Germinal center (tissue), 1 donor: ENCODE measurements at places on chromosomes 12 and 14.

DNA sequence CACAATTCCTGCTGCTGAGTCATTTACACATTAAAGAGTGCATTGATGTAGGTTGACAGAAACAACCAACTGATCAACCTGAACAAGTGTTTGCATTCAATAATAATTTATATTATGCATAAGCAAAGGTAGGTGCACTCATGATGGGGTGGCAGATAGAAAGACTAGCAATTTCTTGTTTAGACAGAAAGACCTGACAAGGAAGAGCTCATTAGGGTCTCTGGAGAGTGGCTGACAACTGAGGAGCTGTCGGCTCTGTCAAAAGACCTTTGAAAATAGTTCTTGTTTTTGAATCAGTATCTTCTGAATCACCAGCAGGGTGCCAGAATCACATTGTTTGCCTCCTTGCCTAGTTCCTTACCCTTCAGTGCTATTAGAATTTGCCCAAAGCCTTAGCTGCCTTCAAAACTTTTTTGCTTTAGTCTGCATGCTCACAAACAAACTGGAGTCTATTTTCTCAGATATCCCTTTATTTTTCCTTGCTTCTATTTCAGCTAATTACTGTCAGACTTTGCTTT lies 234.7 kb downstream of the BTG1 start:
- no peak for DNase-seq

- DNase-seq: no peak
These were observed 208.3 kb downstream of the EXOC5 start for GRCh38 chr14:57060276-57060955.

DNA sequence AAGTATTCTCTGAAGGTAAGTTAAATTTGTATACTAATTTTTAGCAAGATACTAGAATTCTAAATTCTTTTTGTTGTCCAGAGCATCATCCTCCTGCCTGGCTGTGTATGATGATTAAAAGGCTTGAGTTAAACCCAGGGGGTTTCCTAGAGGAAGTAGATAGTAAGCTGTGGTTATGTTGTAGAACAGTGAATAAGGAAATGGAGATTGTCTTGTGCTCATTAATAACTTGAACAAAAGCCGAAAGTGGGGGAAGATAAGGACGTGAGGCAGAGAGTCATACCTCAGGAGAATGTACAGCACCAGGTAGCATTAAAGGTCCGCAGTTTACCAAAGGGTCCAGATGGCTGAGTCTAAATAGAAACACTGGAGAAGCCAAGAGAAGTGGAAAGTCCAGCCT lies 42.0 kb downstream of the CKB start:
- peak; percentile 11 for DNase-seq

- DNase-seq: no peak
These were observed 10.6 kb downstream of the BMP4 start for GRCh38 chr14:53946071-53946403.

DNA sequence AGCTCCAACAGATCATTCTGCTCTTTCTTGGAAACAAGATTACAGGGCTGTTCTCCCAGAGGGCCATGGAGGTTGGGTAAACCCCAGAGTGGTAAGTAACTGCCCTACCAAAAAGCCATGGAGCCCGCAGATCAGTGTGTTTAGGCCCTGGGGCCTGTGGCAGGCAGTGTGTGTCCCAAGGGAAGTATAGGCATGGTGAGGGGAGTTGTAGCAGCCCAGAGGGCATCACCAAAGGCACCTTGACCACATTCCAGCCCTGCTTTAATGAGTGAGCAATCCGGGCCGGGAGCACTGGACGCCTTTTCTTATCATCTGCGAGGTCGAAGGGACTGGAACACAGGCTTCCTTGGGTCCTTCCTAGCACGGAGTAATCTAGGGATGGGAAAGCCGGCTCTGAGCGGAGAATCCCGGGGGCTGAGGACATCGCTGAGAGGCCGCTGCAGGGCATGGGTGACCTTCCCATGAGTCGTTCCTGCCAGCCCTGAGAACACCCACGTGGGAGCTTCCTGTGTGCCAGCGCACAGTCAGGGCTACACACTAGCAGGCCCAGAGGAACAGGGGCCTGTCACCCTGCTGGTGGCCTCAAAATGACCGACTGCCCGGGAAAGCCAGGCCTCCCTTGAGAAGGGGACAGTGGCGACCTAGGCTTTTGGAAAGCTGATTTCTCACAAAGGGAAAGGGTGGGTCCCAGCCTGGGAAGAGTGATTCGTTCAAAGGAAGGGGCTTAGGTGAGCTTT lies 91.3 kb downstream of the NINJ2 start:
- DNase-seq: no peak

- DNase-seq: no peak
These were observed 256.7 kb downstream of the C12orf75 start for GRCh38 chr12:105587237-105587636.

DNA sequence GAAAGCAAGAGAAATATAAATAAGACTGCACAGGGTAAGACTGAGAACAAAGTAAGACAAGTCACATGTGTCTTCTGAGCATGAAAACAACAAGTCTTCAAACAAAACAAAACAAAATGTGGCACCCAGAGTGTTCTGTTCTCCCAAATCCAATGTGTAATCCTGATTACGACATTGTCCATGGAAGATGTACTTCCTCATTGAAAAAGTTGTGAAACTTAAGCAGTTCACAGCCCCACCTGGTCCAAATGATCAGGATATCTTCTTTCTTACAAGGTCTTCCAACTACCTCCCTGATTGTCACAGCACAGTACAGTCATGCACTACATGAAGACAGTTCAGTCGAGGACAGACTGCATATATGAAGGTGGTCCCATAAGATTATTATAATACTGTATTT lies 23.3 kb upstream of the NEK9 start:
- no peak for DNase-seq
